ENCODE measurements at places on chromosomes 4 and X.

DNA sequence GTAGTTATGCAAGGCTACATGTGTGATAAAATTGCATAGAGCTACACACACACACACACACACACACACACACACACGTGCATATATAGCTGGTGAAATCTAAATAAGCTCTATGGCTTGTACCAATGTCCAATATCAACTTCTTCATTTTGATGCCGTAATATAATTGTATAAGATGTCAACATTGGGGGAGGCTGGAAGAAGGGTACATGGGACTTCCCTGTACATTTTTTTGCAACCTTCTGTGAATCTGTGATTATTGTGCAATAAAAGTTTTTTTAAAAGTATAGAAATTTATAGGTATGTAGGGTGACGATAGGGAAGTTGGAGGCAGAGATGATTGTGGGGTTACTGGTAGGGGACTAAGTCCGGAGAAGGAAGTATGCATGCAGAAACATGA, 105.5 kb downstream of the HDAC8 start:
- DNase-seq, result no peak

- no peak for DNase-seq
These were observed 348.1 kb upstream of the ATOH1 start for GRCh38 chr4:93480452-93480851.

DNA sequence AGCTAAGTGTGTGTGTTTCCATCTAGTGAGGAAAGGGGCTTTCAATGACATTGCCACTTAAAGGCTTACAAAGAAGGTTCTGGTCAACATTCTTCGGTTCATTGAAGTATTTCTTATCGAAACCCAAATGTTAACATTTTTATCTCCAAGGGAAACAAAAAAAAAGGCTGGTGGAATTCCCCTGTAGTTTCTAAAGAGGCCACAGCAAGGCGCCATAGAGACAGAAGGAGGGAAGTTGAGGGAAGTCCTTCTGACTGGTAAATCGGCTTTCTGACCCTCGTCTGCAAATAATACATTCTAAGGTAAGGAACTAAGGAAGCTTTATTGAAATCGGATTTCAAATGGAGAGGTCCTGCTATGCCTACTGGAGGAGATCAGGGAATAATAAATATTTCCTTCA, 1.7 kb upstream of the ZFP42 start:
- no peak for DNase-seq

DNA sequence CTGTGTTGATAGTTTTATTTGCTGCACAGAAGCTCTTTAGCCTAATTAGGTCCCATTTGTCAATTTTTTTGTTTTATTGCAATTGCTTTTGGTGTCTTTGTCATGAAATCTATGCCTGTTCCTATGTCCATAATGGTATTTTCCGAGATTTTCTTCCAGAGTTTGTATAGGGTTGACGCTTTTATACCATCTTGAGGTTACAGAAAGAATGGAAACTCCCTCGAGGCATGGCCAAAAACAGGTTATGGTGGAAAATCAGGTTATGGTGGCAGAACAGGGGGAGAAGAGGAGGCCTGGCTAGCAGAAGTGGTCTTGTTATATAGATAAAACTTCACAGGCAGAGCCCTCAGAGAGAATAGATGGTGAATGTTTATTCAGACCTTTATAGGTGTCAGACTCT, 21.6 kb downstream of the OPHN1 start:
- DNase-seq, result no peak

- no peak for DNase-seq
These were observed 194.4 kb downstream of the CBR4 start for GRCh38 chr4:168815379-168816345.

DNA sequence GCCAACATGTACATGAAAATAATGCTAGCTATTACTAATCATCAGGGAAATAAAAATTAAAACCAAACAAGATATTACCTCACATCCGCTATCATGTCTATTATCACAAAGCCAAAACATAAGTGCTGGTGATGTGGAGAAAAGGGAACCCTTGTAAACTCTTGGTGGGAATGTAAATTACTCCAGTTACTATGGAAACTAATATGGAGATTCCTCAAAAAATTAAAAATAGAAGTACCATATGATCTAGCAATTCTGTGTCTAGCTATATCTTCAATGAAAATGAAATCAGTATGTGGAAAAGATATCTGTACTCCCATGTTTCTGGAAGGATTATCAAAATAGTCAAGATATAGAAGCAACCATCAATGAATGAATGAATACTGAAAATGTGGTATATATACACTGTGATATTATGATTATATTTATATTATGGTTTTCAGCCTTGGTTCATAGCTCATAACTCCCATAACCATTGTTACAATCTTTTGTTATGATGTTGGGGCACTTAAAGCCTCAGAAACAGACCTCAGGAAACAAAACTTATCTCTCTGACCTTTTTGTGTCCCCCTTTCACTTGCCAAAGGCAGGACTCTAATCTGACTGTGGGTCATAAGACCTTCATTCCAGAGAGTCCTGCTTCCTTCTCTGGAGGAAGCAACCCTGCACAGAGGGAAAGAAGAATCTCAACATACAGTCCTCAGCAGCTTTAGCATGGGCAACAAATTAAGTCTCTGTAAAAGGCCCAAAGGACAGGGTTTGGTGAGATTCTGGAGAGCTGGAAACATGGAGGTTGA, 933.2 kb downstream of the ADGRL3 start:
- no peak for DNase-seq

- no peak for DNase-seq
These were observed 1134.4 kb downstream of the PDHA2 start for GRCh38 chr4:96974295-96974694.

DNA sequence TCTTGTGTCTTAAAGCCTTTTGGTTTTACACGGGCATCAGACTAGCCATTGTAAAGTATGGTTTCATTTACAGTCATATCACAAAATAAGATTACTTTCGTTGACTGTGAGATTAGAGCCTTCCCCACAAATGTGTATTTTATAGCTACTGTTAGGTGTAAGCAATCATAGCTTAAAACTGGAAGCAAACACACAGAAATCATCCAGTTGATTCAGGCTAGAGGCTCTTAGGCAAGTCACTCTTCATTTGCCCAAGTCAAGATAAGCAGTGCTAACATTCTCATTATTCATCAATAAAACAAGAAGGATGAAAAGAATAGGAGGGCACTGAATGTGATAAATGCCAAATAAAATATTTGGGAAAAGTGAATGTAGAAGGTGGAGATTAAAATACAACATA, 448.7 kb upstream of the FAM241A start:
- no peak for DNase-seq

GRCh38 chr4:10007793-10008608, 13.3 kb downstream of the SLC2A9 start:
- no peak for DNase-seq

DNA sequence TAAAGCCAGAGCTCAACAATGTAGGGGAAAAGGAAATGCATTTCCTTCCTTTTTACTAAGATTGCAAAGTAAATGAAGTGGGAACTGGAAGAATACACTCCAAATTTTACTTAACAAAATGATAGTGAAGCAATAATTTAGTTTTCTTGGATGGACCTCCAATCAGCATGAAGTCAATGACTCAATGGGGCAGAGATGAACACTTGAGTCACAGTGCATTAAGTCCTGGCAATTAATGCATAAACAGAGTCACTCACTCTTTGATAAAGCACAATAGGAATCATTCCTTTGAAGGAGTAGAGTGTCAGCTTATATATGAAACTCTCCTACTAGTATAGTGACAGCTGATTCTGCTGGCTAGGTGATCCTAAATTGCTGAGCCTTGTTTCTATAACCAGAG, 66.7 kb upstream of the FRAS1 start:
- DNase-seq, result no peak

GRCh38 chr4:7628432-7628831, 193.7 kb upstream of the PSAPL1 start:
- no peak for DNase-seq

GRCh38 chrX:12843668-12844279, 23.1 kb upstream of the TLR7 start:
- DNase-seq, result no peak

GRCh38 chrX:7941390-7942042, 14.3 kb upstream of the PNPLA4 start:
- no peak for DNase-seq

- peak; percentile 10 for DNase-seq
These were observed 65.8 kb upstream of the MSN start for GRCh38 chrX:65601530-65602220.

DNA sequence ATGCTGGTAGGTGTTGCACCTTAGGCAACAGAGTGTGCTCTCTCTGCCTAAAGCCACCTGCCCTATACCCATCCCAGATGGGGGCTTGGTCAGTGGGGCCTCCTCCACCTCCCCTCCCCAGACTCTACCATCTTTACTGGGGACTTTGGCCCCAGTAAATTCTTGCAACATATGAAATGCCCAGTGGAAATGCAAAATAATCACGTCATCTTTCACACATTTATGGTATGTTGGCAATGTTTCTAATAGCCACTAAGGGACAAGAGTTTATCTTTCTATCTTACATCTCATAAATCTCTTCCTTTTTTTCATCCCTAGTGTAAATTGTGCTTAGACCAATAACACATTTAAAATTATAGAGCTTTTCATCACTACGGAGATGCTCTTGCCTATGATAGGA, 103.0 kb upstream of the MAML3 start:
- no peak for DNase-seq

DNA sequence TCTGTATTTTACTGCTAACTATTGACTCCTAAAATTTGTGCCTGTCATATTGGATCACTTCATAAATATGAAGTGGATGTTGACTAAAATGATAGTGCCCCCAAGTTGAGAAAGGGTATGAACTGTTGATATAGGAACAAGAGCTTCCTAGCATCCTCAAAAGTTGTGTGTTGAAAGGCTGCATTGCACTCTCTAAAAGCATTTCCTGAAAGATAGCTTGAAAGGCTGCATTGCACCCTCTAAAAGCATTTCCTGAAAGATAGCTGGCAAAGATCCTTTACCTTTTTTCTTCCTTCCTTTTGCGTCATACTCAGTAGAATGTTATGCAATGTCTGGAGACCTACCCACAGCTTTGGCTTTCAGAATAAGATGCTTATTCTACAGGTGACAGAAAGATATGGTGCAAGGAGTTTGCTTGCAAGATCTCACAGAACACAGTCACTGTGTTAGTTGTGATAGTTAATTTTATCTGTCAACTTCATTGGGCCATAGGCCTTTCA, 274.6 kb upstream of the GALNTL6 start:
- no peak for DNase-seq

DNA sequence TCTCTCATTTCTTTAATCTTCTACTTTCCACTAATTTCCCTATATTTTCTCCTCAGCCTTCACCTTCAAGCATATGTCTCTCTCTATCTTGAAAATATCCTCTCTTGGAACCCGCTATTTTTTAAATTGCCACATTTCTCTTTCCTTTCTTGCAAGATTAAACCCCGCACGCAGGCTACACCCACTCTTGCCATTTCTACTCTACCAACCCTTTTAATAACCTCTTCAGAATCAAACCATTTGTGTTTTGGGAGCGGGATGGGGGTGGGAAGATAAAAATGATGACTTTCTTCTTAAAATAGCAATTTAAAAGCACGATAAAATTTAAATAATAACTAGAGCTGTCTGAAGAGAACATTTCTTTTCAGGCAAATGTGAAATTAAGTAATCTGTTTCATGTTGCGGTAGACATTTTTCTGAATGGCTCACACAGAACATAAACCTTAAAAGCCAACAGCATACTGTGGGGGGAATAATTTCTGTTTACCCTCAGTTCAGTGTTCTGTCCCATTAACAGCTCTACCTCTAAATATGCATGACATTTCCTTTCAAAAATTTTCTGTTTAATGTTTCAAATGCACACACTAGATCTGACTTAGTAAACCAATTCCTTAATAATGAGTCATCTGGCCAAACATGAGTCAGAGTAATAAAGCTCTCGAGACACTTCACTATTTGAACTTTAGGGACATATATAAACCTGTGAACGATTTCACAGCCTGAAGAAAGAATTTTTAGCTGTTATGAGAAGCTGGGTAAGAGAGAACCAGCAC, 20.5 kb downstream of the ARSJ start:
- no peak for DNase-seq

DNA sequence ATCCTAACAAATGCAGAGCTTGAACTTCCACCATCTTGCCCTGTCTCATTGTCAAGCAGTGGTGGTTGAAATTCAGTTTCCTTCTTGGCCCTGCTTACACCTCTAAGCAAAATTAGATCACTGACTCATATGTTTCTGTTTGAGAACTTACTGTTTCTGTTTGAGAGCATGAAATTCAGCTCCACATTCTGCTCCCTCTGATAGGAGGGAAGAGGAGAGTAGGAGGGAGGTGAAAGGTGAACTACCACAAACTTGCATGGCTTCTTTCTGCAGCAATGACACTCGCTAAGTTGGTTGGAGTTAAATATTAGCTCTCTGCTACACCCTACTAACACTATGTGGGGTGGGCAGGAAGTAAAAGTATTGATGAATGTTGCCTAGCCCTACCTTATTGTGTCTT, 117.8 kb upstream of the EDA2R start:
- DNase-seq, result no peak

DNA sequence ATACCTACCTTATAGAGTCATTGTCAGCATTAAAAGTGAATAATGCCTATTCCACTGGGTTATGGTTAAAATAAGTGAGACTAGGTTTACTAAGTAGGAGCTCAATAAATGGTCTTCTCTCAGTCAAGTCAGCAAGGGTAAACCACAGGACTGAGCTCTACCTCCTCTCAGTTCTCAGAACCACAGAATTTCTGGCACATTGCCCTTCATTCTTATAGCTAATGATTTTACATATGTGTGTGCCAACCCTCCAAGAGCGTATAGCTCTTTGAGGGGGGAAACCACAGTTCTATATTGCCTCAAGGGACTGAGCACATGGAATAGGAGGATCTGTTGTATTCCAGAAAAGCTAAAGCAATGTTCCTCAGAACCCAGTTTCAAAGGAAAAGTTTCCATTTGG, 124.8 kb downstream of the ATG4A start:
- DNase-seq, result no peak

- DNase-seq, result no peak
These were observed 192.7 kb upstream of the S100G start for GRCh38 chrX:16457239-16457638.

DNA sequence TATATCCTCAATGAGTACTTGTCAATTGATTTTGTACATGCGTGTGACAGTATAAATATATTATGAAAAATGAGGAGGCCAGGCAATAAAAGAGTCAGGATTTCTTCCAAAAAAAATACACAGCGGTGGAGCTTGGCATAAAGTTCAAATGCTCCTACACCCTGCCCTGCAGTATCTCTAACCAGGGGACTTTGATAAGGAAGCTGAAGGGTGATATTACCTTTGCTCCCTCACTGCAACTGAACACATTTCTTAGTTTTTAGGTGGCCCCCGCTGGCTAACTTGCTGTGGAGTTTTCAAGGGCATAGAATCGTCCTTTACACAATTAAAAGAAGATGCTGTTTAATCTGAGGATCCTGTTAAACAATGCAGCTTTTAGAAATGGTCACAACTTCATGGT, at the start of gene OTC:
Gene OTC, plus strand, starts transcription at position 243 of the 400 bp plus-strand sequence. Its CDS starts 93 bp downstream, at position 336.
- DNase-seq, result no peak

GRCh38 chrX:110145311-110145710, 142.4 kb downstream of the TMEM164 start:
- no peak for DNase-seq

GRCh38 chr4:100826067-100826466, 308.2 kb upstream of the EMCN start:
- no peak for DNase-seq

All from hypothalamus (tissue), 51 donors.